ENCODE measurements at places on chromosomes 2 and 18.

DNA sequence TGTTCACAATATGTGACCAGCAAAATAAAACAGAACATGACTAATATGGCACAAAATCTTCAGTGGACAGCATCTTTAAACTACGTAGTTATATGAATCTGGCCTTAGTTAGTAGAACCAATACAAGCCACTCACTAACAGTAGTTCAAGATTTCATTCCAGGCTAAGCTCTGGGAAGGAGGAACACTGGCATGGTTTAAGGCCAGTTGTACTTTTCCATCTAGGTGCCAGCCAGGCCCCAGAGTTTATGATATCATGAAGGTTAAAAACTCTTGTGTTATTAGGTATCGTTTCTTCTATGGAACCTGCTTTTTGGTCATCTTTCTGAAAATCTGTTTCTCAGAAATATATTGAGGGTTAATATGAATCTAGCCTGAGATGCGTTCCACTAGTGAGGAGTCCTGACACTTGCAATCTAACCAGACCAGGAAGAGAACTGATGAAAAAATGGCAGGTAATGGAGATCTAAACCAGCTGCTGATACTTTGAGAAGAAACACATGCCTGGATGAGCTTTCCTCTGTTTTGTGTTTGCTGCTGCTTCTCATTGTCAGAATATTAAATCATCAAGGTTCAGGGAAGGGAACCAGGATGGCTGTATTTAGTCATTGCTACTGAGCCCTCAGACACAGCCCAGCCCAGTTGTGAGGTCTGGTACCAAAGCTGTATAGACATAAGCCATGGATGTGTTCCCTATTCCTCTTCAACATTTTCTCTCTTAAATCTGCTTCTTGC, 182.8 kb upstream of the SETBP1 start:
- DNase-seq, result no peak

- DNase-seq, result no peak
Measured at GRCh38 chr2:132641819-132642218, 28.2 kb downstream of the LYPD1 start.

DNA sequence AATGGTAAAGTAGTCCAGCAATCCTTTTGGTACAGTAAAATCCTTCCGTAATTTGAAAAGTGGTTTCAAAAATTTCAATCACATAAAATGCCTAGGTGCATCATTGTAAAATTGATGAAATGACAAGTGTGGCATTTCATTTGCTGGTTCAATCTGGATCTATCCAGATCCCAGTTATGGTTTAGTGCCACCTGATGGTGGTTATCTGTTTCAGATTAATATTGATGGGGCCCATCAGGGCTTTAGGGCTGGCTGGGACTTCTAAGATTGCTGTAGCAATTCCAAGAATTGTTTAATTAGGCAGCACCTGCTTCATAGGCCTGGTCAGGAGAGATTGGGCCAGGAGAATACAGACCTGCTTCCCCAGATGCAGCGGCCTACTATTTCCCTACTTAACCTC, 55.5 kb upstream of the PIK3C3 start:
- DNase-seq, result no peak

DNA sequence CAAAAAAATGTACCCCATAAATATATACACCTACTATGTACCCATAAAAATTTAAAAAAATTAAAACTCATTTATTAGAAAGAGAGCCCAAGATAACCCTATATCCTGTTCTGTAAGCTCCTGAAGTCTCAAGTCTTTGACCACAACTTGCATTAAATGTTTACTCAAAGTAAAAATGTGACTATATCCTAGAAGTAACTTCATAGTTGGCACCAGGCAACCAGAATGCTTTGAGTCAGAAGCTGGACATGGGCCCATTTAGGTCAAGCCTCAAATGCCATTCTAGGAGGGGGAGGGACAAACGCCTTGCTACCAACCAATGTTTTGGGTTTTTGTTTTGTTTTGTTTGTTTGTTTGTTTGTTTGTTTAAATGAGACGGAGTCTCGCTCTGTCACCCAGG, 9.3 kb upstream of the TBC1D8 start:
- DNase-seq, result no peak

DNA sequence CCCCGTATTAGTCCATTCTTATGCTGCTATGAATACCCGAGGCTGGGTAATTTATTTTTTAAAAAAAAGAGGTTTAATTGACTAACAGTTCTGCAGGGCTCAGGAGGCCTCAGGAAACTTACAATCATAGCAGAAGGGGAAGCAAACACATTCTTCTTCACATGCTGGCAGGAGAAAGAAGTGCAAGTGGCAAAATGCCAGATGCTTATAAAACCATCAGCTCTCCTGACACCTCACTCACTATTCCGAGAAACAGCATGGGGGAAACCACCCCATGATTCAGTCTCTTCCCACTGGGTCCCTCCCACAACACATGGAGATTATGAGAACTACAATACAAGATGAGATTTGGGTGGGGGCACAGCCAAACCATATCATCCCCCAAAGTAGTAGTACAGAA, 2148.5 kb upstream of the PIK3C3 start:
- DNase-seq, result no peak

GRCh38 chr2:196077821-196078220, 9.2 kb upstream of the DNAH7 start:
- no peak for DNase-seq

Measured in AML-193 (cell line).